ENCODE measurements at places on chromosomes 11 and 22.

DNA sequence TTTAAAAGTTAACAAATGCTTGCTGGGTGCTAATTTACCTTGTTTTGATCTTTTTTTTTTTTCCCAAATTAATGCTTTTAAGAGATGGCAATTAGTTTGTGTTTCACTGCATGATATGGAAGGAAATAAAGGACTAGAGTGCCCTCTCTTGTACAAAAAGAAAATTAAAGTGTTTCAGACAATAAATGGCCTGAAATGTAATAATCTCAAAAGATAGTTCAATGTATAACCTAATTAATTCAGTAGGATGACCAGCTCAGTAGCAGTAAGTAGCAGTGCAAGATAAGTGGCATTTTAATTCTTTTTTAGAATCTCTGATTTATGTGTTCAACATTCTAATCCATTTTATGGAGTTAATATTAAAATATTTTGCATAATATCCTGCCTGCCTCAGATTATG, 39.9 kb upstream of the MYO18B start:
- DNase-seq: no peak

- no peak for DNase-seq
These were observed 111.1 kb upstream of the ANO1 start for GRCh38 chr11:69966910-69967483.

- DNase-seq: no peak
These were observed 5.3 kb downstream of the RELA start for GRCh38 chr11:65657426-65657825.

GRCh38 chr11:97544431-97544830, 1154.6 kb downstream of the JRKL start:
- no peak for DNase-seq

DNA sequence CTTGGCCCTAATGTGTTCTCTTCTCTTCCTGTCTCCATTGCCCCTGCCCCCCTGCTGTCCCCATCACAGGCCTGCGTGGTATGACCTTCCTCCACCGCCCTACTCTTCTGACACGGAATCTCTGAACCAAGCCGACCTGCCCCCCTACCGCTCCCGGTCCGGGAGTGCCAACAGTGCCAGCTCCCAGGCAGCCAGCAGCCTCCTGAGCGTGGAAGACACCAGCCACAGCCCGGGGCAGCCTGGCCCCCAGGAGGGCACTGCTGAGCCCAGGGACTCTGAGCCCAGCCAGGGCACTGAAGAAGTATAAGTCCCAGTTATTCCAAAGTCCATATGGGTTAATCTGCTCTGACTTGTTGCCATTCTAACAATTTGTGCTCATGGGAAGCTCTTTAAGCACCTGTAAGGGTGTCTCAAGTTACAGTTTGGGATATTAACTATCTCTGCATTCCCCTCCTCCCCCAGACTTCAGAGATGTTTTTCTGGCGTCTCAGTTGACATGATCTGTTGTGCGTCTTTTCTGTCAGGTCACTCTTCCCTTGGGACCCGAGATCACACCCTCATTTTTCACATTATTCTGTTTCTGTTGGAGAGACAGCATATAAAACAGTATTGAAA, 60.0 kb downstream of the COMMD9 start:
- no peak for DNase-seq

GRCh38 chr11:46611526-46612304, 5.3 kb downstream of the HARBI1 start:
- DNase-seq: no peak

DNA sequence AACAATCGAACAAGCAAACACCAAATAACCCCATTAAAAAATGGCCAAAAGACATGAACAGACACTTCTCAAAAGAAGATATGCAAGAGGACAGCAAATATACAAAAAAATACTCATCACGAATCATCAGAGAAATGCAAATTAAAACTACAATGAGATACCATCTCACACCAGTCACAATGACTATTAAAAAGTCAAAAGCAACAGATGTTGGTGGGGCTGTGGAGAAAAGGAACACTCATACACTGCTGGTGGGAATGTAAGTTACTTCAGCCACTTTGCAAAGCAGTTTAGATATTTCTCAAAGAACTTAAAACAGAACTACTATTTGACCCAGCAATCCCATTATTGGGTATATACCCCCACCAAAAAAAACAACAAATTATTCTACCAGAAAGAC, 51.3 kb upstream of the FLI1 start:
- DNase-seq: no peak

DNA sequence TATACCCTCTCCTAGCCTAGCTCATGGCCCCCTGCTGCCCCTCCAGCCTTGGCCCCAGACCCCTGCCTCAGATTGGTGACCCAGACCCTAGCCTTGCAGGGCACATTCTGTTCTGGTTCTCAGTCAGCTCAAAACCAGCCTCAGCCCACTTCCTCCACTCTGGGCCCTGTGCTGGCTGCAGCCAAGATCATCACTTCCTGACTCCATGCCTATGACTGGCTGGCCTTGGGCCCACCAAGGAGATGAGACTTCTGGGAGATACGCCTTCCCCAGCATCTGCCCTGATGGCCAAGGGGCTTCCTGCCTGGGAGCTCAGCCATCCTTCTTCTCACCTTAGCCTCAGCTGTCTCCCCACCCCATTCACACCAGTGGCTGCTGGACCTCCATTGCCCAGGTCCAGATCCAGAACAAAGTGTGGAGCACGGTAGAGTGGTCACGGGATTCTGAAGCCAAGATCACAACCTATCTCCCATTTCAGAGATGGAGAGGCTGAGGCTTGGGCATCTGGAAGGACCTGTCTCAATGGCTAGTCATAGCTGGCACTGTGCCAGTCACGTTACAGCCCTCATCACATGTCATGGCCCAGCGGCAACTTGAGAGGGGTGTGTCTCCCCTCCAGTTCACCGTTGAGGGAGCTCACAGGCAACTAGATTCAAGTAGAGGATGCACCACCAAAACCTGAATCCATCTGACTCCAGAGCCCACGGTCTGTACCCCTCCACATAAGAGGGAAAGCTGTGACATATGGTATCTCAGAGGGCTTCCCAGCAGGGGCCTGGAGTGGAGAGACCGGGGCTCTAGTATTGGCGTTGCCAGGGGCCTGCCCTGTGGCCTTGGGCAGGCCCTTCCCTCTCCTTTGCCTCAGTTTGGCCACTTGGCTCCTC, 43.0 kb upstream of the KLHL35 start:
- peak; percentile 77 for DNase-seq

DNA sequence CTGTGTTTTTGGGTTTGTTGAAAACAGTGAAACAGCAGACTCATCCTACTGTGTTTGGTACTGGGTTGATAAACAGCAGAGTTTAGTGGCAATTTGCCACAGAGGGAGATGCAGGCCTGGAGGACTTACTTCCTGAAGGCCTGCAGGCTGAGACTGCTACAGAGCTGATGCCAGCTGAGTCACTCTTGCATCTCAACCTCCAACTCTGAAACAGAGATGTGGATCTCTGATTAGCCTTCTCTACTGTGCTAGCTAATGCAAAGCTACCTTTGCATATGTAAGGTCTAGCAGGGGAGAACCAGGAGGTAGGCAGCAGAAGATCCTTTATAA, 14.3 kb downstream of the ATP5MG start:
- peak; percentile 45 for DNase-seq

DNA sequence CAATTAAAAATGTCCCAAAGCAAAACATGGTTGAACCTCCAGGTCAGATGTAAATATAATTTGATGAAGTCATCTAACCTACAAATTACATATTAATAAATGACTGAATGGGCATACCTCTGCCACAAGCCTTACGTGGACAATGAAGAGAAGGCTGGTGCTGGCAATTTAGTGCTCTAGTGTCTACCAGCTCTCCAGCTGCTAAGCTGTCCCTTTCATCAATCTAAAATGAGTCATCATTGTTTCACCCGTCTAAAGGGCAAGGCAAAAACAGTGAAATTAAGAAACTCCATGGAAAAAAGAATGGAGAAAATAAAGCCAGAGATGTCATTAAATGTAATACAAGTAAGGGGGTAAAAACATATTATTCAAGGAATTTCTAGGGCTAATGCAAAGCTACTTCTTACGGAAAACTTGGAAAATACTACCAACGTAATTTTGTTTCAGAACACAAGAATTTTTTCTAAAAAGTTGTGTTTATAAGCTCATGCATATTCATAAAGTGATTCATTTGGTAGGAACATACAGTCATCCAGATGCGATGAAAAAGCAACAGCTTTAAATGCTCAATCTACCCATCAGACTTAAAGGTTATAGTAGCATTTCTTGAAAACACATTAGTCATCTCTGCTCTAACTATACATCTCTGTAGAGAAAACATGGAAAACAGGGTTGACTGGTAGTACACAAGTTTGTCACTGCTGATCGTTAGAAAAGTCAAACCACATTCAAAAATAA, 71.5 kb downstream of the SIK3 start:
- DNase-seq: no peak

- DNase-seq: no peak
These were observed 248.1 kb downstream of the DLG2 start for GRCh38 chr11:85379066-85379465.

- DNase-seq: no peak
These were observed 61.1 kb downstream of the SPECC1L start for GRCh38 chr22:24331468-24332440.

DNA sequence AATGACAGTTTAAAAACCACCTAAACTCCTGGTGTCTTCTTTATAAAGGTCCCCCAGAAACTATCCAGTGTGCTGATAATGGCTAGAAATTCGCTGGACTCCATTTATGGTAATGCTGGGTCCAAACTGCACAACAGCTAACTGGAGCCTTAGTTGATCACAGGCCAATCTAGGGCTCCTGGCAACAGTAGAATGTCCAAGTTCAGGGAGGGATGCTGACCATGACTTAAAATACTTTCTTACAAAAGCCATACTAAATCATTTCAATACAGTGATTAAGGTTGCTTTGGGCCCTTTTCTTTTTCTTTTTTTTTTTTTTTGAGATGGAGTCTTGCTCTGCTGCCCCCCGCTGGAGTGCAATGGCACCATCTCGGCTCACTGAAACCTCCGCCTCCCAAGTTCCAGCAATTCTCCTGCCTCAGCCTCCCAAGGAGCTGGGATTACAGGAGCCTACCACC, 14.5 kb upstream of the GAB2 start:
- DNase-seq: no peak

- DNase-seq: no peak
These were observed 386.9 kb downstream of the ETS1 start for GRCh38 chr11:128200467-128200866.

DNA sequence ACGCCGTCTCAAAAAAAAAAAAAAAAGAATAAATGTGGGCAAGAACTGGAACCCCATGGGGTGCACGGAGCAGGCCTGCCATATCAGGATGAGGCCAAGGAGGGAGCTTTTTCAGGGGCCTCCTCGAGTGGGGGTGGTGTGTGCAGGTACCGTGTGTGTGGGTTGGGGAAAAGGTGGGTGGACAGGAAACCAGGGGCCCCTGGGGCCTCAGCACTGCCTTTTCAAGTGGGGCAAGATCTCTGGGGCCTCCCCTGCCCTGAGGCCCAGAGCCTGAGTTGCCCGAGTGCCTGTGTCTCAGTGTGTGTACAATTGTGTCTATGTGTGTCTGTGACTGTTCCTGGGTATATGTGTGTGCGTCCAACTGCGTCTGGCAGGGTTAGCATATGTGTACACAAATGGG, 23.8 kb downstream of the TEF start:
- no peak for DNase-seq

DNA sequence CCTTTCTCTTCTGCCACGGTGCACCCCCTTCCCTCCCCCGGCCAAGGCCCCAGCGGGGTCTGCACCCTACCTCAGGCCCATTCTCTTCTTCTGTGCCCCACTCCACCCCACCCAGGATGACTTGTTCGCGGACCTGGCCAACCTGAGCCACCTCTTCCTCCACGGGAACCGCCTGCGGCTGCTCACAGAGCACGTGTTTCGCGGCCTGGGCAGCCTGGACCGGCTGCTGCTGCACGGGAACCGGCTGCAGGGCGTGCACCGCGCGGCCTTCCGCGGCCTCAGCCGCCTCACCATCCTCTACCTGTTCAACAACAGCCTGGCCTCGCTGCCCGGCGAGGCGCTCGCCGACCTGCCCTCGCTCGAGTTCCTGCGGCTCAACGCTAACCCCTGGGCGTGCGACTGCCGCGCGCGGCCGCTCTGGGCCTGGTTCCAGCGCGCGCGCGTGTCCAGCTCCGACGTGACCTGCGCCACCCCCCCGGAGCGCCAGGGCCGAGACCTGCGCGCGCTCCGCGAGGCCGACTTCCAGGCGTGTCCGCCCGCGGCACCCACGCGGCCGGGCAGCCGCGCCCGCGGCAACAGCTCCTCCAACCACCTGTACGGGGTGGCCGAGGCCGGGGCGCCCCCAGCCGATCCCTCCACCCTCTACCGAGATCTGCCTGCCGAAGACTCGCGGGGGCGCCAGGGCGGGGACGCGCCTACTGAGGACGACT, 15.9 kb downstream of the RTN4RL2 start:
- peak; percentile 64 for DNase-seq

GRCh38 chr11:77442394-77443053, 31.4 kb downstream of the PAK1 start:
- no peak for DNase-seq

DNA sequence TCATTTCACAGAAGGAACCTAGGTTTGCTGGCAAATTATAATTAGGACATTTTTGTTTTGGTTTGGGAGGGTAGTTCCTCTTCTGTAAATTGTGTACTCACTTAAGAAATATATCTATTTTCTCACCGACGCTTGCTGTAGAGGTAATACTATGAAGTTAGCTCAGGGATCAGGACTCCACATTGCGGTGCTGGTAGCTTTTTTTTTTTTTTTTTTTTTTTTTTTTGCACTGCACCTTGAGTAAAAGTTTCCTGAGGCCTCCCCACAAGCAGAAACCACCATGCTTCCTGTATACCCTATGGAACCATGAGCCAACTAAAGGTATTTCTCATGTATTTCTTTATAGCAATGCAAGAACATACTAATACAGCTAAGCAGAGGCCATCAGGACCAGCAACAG, 14.7 kb downstream of the UBTFL1 start:
- DNase-seq: no peak

GRCh38 chr11:72238040-72238450, 5.9 kb downstream of the PHOX2A start:
- peak; percentile 52 for DNase-seq

- DNase-seq: no peak
These were observed 253.7 kb upstream of the B3GAT1 start for GRCh38 chr11:134665571-134666270.

DNA sequence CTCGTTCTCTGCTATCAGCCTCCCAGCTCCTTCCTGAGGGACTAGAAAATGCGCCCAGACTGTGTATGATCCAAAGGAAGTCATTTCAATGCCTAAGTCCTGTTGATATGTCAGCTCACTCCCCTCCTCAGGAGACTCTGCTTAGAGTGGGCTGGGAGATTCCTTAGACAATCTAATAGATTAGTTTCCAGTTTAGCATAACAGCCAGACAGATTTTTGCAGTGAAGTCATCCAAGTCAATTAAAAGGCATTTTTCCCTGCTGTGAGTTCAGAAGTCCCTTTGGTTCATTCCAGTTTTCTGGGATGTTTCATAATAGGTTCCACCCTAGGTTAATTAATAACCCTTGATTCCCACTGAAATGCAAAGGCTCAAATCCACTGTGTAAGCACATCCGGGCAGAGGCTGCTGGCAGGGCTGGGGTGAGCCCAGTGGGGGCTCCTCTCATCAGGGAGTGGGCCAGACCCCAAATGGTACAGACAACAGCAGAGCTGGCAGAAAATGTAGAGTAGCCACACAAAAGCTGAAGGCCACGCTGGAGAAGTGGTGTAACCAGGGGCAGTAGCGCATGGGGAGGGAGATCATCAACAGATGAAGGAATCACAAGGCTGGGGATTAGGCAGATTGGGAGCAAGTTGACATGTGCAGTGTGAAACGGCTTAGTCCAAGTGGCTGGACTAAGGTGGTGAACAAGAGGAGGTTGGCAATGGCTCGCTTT, 90.6 kb downstream of the SYN3 start:
- DNase-seq: no peak

GRCh38 chr11:97638641-97639224, 1248.9 kb downstream of the JRKL start:
- no peak for DNase-seq

Data from heart left ventricle (tissue), 16 donors.